Daoy (cell line): ENCODE measurements at places on chromosomes 4 and X. TPM values are rescaled to one million over a fixed set of nuclear protein-coding genes. Genes with fewer than 3 reads are reported as not detected.

GRCh38 chr4:86608757-86609375 lies 14.8 kb downstream of the PTPN13 start:
- DNase-seq, result no peak

Gene EPGN
- total RNA-seq, result 1.3 TPM in 1 of 2 replicates, not detected in the other

Gene PTTG2
- total RNA-seq, result not detected in 2 replicates

Gene SMC1A
- 27.3 and 31.3 TPM in 2 replicates for total RNA-seq

Gene DDX53
- total RNA-seq, result 1.3 and 1.7 TPM in 2 replicates

DNA sequence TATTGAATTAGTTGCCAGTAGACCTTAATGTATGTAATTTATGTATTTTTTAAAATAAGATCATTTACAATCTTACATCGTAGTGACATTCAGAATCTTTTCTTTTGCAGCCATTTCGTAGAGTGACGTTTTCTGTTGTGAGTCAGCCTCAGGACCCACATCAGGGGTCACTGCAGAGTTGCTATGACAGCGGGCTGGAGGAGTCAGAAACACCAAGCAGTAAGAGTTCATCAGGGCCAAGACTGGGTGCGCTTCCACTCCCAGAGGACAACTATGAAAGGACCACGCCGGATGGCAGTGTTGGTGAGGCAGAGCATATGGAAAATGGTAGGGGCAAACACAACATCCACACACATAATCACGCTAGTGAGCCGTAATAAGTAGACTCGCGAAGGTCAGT lies 199.9 kb downstream of the PCDH7 start:
- peak; percentile 0 for DNase-seq

- DNase-seq, result no peak
These were observed 136.8 kb downstream of the TECRL start for GRCh38 chr4:64272432-64272831.

Gene LINC00632
- 0.06 and 0.17 TPM in 2 replicates for total RNA-seq

Gene ANKRD50
- total RNA-seq, result 2.8 and 3.2 TPM in 2 replicates

Gene HMGB2
- total RNA-seq, result 170 and 222 TPM in 2 replicates

DNA sequence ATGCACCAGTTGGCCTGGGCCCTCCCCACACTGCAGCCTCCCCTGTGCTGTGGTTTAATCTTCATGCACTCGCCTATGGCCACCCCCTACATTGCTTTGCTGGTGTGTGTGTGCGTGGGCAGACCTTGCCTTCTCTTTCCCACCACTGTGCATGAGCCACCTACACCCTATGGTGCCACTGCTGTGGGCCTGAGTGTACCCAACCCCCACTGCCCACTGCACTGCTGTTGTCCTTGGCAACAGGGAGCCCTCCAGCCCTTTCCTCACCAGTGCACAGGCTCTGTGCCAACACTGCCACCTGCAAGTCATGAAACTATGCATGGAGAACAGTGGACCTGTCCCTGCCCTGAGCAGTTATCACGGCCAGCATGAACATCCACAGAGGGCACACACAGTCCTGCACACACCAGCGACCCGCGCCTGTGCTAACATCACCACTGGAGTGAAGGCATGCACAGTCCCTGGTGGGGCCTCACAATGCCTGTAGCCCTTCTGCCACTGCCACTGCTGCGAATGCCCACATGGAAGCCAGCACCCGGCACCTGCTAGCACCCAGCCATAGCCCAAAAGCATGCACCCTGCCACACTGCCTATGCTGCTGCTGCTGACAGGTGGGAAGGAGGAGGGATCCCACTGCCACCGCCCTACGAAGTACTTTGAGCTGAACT lies 237.8 kb upstream of the ARSJ start:
- no peak for DNase-seq

Gene CT83
- total RNA-seq, result not detected in 2 replicates

DNA sequence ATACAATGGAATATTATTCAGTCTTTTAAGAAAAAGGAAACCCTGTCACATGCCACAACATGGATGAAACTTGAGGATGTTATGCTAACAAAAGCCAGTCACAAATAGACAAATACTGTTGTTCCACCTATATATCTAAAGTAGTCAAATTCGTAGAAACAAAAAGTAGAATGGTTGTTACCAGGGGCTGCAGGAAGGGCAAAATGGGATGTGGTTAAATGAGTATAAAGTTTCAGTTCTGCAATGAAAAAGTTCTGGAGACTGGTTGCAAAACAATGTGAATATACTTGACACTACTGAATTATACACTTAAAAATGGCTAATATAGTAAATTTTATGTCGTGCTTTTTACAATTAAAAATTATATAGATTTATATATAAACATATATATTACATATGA lies 12.2 kb downstream of the SPOCK3 start:
- no peak for DNase-seq

Gene IL3RA
- not detected in 2 replicates for total RNA-seq

- peak; percentile 77 for DNase-seq
These were observed at the start of gene UBQLN2 for GRCh38 chrX:56563231-56564161. UBQLN2 (plus strand) TSS chrX:56563627; CDS start chrX:56563874, 247 bp downstream.

- no peak for DNase-seq
These were observed 109.4 kb upstream of the C1GALT1C1 start for GRCh38 chrX:120739300-120739699.

DNA sequence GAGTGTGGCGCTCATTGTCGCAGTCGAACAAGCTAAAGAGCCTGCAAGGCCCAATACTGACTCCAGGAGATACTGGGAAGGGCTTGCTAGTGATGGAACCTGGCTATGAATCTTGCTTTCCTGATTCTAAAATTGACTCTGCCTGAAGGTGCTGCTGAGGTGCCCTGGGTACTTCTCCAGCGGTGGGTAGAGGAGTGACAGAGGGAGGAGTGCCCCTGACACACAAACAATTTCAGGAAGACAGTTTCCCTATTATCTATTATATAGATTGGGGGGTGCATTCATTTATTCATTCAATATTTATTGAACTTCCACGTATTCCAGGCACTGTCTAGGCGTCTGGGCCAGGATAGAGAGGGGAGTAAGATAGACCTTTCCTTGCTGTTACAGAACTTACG lies 339.2 kb upstream of the GATB start:
- no peak for DNase-seq

Gene SMAD1
- 14.4 and 15.4 TPM in 2 replicates for total RNA-seq

DNA sequence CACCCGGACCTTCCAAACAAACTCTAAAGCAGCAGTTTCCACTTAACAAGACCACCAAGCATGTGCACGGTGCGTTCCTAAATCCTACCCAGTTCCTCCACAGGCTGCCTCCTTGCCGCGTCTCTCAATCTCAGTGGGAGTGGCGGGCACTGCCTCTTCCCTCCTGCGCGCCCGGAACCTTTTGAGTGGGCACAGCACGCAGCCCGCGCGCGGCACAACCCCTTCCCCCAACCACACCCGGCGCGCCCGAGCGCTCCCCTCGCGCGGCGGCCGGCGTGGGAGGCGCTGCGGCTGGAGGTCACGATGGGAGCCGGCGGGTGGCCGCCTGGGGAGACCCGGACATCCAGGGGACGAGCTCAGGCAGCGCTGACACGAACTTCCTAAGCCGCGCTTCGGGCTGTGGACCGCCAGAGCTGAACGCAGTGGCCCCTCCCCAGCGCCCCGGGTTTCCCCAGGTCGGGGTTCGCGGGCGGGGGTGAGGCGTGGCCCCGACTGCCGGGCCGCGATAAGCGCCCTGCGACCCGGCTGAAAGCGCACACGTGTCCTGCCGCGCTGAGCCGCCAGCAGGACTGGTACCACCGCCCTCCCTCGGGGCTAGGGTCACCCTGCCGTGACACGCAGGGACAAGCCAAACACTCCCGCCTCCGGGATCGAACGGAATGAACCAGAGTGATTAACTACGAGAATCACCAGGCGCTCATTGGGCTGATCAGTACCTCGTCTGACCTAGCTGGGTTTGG lies at the start of gene ABCG2:
Gene ABCG2 (minus strand): TSS at position 151 of the 740 bp plus-strand sequence. CDS start 18,644 bp downstream, outside the sequence.
- DNase-seq, result peak; percentile 19

Gene MYOZ2
- not detected in 2 replicates for total RNA-seq

Gene SYP
- total RNA-seq, result 7.5 and 7.6 TPM in 2 replicates

DNA sequence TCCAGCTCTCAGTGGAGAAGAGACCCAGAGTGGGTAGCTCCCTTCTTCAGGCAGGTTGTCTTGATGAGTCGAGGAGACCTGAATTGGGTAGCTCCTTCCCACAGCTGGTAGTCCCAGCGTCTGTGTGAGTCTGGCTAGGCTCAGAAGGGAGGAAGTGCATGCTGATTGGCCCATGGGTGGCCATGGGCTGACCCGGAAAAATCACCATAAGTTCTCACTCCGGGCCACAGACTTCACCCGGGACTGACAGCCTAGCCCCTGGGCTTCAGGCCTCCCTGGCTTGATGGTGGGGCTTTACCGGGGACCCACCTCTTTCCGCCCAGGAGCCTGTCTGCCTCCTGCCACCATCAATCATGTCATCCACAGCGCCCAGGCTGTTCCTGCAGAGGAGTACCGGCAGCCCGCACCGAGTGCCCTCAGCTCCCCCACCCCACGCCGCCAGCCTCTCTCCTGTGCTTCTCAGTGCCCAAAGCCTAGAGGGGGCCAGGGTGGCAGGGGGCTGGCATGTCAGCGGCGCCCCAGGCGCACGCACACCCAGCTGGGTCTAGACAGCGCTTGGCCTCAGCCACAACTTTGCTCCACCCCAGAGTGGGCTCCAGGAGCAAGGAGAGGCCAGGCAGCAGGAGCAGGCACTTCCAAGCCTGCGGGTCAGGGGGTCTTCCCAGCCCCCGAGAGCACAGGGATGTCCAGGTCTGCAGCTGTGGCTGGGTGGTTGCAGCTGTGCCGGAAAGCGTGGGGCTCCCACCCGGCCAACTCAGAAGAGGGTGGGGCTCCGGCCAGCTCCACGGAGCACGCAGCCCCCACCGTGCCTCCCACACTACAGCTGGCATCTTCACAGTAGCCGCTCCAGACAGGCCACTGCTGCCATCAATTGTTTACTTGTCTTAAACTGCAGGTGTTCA lies 16.1 kb upstream of the SAT1 start:
- no peak for DNase-seq

Gene GPC3
- 0.18 and 0.34 TPM in 2 replicates for total RNA-seq

DNA sequence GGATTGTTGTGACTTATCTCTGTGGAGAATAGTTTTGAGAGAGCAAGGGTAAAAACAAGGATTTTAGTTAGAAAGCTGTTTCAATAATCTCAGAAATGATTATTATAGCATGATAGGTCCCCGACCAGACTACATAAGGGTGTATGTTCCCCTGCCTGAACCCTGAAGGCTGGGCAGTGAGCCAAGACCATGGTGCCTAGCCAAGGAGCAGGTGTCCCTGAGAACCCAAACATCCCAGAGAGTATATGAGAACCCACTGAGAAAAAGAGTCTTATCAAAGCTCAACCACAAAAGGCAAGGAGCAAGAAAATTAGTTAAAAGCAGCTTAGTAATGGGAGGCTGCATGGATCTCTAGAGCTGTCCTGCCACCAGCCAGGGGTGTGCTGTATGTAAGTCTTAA lies 94.9 kb upstream of the UNC5C start:
- DNase-seq, result no peak
